Activated naive CD8-positive, alpha-beta T cell treated with anti-CD3 and anti-CD28 coated beads, Interleukin-2, amount 50 U/mL, for 16 hours (primary cell): ENCODE measurements at places on chromosomes 2 and 18.

GRCh38 chr2:216539791-216540241 is 41.2 kb downstream of the RPL37A start:
- no peak for DNase-seq

GRCh38 chr2:217247476-217247875 is 387.6 kb upstream of the TNP1 start:
- DNase-seq = no peak

GRCh38 chr2:165497659-165498317 is 28.3 kb downstream of the CSRNP3 start:
- no peak for DNase-seq

GRCh38 chr2:36411962-36412444 is 56.4 kb downstream of the CRIM1 start:
- DNase-seq = no peak

- no peak for DNase-seq
Measured at GRCh38 chr2:240646900-240647502, 21.7 kb downstream of the GPR35 start.

GRCh38 chr18:2293109-2293839 is 278.0 kb downstream of the METTL4 start:
- DNase-seq = no peak

- no peak for DNase-seq
Measured at GRCh38 chr2:150081775-150082481, 405.5 kb downstream of the RND3 start.

- DNase-seq = no peak
Measured at GRCh38 chr2:79191081-79191480, 31.5 kb upstream of the REG3A start.

DNA sequence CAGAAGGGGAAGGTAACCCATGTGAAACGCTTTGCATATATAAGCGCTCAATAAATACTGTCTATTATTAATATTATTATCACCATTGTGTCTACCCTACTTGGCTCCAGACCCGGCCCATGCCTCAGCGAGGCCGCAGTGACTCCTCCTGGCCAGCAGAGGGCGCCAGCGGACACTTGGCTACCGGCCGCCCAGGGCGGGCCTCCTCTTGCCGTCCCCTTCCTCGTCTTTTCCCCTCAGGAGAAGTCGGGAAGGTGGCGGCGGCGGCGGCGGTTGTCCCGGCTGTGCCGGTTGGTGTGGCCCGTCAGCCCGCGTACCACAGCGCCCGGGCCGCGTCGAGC is at the start of gene AGFG1:
Gene AGFG1 (plus strand): TSS at position 233 of the 341 bp plus-strand sequence. CDS start 266 bp downstream, outside the sequence.
- peak; percentile 56 for DNase-seq

DNA sequence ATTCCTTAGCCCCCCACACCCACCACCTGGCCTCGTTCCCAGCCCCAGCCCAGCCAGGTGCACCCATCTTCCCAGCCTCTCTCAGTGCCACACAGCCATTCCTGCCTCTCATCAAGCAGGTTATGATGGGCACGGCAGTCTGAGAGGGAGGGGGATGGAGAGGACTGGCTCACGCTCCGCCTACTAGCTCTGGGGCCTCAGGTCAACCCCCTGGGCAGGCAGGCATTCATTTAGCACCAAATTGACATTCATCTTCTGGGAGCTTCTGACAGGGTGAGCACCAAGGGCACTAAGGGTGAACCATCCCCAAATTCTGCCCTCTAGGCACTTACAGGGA is 66.2 kb upstream of the FOSL2 start:
- DNase-seq = no peak

DNA sequence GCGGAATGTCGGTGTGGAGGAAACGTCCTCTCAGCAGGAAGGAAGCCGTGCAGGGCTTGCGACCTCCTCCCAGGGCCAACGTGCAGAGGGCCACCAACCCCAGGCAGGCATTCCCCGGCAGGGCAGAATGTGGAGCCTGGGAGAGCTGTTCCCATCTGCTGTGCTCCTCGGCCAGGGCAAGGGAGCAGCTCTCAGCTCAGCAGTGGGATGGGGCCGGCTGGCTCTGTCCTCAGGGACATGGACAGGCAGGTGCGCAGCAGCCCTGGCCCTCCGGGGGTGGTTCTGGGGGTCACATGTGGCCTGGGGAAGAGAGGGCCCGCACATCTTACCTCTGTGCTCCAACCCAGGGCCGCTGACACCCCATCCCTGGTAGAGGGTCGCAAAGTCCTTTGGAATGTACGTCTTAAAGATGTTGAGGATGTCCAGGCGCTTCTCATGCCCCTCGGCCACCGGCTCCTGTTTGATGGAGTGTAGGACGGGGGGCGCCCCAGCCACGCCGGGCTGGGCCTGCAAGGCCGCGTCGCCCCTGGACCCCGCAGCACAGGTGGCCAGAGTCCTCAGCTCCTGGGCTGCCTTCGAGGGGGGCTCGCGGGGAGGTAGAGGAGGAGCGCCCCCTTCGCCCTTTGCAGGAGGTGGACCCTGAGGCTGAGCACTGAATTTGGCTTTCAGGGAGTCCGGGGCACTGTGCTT is 116.4 kb downstream of the ZNF516 start:
- DNase-seq = no peak

DNA sequence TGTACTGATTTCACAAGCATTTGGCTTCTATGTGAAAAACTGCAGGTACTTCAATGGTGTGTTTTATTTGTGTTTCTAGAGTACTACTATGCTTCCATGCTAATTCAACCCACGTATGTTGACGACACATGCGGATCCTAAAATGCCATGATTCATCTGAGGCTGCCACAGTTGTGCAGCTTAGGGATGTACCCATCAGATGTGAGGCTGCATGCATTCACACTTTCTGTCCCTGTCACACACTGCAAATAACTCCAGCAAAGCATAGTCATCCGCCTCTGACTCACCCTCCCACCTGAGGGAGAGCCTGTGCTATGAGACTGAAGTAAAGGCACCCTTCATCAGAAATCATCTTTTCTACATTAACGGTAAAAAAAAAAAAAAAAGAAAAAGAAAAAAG is 22.1 kb upstream of the SERTAD2 start:
- DNase-seq = peak; percentile 59

DNA sequence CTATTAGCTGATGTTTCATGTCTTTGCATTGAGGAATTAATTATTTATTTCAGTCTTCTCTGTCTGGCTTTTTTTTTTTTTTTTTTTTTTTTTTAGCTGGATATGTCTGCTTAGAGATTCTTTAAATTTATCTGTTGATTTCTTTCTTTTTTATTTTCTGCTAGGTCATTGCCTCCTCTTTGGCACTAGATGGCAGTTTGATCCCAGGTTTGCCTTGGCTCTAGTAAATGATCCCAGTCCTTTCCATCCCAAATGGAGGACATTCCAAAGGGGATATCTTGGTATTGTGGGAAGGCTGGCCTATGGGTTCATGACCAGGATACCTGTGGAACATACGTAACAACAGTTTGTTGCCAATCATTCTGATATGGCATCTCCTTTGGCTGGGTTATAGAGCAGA is 339.5 kb upstream of the GCFC2 start:
- DNase-seq = no peak

- no peak for DNase-seq
Measured at GRCh38 chr2:30038419-30038818, 108.4 kb upstream of the YPEL5 start.

- no peak for DNase-seq
Measured at GRCh38 chr2:165623161-165623560, 153.7 kb downstream of the CSRNP3 start.

GRCh38 chr2:197515739-197516392 is at the start of gene MOB4:
TSS of gene MOB4 (plus strand) at chr2:197516066. CDS start at chr2:197516087, 21 bp downstream.
- DNase-seq = peak; percentile 85

- no peak for DNase-seq
Measured at GRCh38 chr2:240962300-240963064, 35.9 kb upstream of the SNED1 start.

DNA sequence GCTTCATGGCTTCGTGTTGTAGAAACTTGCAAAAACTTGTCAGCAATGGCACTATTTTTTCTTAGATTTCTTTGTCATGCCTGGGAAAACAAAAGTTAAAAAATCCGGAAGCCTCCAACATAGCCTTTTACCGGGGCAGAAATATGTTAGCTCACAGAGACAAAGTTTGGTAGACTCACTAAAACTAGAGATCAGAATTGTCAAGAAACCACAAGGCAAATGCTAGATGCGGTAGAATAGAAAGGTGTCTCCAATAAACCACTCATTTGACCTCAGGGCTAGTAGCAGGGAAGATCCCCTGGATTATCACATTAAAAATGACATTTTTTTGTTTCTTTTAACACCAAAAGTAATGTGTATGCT is 405 bp downstream of the CASP10 start:
- no peak for DNase-seq

GRCh38 chr2:65363879-65364666 is 68.3 kb downstream of the SPRED2 start:
- no peak for DNase-seq

GRCh38 chr2:134508391-134508790 is 210.4 kb downstream of the TMEM163 start:
- DNase-seq = no peak

DNA sequence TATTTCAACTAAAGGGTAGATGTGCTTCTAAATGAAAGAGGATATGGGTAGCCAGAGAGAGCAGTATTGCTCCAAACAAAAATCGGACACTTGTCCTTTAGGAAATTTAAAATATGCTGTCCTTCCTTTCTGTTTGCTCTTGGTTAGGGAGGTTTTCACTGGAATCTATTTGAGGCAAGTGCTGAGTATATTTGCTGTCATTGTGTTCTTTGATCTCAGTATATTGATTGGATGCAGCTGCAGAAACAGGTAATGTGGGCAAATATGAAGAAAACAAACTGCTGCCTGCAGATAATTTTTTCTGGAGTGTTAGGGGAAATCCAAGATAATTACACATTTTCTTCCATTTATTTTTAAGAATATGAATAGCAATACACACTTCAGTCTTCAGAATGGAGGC is 410.2 kb downstream of the NCKAP5 start:
- no peak for DNase-seq

DNA sequence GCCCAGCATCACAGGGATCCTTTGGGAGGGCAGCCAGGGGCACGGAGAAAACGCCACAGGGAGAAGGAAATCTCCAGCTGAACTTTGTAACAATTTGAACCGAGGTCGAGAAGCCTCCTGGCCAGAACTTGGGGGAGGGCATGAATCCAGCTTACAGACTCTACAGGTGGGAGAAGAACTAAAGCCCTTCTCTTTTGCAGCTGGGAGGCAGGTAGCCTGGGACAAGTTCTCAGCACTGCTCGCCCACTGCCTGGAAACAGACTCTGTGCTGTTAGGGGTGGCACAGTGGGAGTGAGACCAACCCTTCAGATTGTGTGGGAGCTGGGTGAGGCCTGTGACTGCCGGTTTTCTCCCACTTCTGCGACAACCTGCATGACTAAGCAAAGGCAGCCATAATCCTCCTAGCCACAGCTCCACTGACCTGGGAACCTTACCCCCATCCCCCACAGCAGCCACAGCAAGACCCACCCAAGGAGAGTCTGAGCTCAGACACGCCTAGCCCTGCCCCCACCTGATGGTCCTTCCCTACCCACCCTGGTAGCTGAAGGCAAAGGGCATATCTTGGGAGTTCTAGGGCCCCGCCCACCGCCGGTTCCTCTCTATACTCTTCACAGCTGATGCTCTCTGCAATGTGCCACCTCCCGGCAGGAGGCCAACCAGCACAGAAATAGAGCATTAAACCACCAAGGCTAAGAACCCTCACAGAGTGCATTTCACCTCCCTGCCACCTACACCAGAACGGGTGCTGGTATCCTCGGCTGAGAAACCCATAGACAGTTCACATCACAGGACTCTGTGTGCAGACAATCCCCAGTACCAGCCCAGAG is 136.0 kb upstream of the SIX2 start:
- no peak for DNase-seq

- no peak for DNase-seq
Measured at GRCh38 chr2:44246840-44247369, 28.4 kb upstream of the SLC3A1 start.

DNA sequence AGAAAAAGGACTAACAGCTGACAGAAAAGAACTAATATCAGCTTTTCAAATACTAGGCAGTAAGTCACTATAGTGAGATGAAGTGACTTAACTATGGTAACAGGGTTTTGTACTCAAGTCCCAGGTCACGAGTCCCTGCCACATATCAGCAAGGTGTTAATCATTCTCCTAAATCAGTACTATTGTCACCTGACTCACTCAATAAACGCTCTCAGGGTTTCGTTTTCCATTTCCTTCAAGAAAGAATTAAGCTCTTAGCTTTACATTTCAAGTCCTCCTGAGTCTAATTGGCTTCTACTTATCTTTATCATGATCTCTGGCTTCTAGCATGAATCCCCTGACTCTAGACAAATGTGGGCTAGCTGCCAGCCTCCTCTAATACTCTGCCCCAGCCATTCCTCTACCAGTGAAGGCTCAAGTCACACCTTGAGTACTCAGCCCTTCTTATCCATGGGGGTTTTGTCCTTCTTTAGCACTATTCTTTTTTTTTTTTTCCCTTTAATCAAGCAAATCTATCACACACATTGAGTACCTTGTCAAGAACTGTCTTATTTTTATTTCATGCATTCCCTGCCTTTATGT is 20.0 kb downstream of the BUB1 start:
- no peak for DNase-seq

- DNase-seq = no peak
Measured at GRCh38 chr18:36419900-36420531, 122.5 kb downstream of the FHOD3 start.

DNA sequence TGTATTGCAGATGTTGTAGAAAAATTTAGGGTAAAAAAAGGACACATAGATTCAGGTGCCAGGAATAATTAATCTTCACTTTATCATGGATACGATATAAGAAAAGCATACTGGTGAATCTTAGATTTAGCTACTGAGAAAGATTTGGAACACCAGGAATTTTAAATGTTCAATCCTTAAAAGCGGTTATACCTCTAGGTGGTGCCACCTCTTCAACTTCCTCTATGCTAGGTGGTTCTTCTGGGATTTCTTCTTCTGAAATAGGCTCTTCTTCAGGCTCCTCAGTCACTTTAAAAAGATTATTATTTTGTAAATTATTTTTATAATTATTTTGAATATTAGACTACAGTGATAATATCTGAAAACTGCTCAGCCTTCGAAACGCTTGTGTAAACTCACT is 133.1 kb downstream of the TTN start:
- no peak for DNase-seq

DNA sequence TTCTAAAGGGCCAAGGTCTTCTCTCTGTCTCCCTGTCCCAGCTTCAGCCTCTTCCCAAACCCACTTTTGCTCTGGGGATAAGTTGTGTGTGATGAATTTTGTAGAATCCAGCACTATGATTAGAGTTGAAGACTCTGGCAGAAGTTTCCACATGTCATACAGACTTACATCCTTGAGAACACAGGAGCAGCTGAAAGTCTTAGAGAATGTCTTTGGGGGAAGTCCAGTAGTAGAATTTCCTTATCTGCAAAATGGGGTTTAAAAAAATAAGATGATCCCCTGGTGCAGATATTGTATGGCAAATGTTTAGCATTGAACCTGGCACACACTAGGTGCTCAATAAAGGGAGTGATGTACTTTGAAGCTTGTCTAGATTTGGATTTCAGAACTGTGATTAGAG is 65.2 kb downstream of the TMEM247 start:
- no peak for DNase-seq

- no peak for DNase-seq
Measured at GRCh38 chr2:190093793-190094192, 31.3 kb upstream of the MSTN start.
